Heart left ventricle (tissue), 16 donors: ENCODE measurements at places on chromosomes 3 and 15.

GRCh38 chr15:78396976-78397375 lies 41.0 kb upstream of the IREB2 start:
- DNase-seq: peak; percentile 36

DNA sequence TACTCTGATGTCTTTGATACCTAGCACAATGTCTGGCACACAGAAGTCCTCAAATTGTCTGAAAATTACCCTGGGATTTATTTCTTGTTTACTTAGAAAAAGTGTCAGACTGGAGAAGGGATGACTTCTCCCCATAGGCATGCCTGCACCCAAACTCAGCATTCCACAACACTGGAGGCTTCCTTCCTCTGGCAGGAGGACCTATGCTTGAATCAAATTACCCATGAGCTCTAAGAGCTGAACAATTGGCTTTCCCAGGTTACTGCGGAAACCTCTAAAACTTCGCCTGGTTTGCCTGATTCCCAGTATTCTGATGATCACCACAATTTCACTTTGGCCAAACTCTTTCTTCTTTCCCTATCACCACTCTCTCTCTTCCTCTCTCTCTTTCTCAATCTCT lies 217.4 kb downstream of the DIPK2A start:
- DNase-seq: no peak

DNA sequence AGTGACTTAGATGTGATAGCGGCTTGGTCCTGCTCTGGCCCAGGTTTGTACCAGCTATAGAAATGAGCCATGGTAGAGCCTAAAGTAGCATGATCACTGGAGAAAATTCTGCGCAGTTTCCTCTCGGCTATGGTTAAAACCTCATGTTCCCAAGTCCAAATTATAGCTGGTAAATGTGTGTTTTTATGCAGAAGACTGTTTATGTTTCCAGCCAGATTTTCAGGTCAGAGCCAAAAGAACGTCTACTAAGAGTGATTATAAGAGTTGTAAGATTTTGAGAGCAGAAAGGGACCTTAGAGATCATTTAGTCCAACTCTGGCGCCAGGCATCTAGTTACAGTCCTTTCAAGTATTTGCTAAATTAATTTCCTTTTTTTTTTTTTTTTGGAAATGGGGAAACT lies 333.7 kb downstream of the LPP start:
- DNase-seq: no peak

DNA sequence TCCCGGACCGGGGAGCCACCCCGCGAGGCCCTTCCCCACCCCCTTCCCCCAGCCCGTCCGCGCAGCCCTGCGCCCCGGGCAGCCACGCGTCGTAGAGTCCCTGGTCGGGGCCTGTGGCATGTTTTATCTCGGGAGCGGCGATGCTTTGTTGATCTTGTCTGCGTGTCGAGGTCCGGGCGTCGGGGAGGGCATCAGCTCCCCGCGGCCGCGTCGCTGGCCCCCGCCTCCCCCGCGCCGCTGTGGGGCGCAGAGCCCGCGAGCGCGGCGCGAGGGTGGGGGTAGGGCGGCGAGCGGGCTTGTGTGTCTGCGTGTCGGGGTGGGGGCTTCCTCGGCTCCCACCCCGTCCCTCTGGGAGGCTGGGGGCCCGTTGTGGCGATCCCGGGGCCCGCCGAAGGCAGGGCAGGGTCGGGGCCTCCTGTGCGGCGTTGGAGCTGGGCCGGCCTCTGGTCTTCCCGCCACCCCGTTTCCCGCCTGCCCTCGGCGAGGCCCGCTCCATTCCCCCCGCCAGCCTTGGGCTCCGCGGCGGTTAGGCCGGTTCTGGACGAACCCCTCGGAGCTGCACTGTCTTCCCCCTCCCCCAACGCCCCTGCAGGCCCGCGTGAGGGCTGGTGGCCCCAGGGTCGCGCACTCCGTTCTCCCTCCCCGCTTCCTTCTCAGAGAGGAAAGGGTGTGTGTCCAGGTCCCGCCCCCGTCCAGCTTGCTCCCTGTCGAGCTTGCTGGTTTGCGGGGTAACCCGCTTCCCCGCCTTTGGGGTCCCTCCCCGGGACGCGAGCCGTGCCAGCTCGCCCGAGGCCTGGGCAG lies 695 bp downstream of the GMPS start:
- DNase-seq: peak; percentile 65

DNA sequence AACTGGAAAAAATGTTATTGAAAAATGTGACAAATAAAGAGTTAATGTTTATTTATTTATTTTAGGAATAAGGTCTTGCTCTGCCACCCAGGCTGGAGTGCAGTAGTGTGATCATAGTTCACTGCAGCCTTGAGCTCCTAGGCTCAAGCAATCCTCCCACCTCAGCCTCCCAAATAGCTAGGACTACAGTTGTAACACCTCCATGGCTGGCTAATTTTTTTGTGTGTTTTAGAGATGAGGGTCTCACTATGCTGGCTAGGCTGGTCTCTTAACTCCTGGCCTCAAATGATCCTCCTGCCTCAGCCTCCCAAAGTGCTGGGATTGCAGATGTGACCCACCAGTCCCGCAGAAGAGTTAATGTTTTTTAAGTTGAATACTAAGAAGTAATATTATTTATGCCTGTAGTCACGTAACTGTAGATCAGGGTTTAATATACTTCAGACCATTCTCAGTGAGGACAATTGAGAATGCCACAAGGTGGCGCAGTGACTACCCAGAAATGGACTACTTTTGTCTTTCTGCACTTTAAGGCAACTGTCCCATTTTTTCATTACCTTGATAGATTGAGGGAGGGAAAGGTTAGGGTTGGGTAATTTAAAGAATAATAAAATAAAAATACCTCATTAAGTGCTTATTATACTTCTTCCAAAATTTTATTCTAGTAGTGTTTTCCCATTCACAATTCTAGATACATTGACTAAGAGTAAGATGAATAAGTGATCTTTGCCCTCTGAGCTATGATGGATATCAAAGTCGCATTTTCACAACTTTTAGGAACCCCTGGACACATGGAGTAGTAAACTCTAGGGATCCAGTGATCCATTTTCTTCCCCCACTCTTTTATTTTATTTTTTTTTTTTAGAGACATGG lies 6.0 kb downstream of the MUC13 start:
- DNase-seq: peak; percentile 60

DNA sequence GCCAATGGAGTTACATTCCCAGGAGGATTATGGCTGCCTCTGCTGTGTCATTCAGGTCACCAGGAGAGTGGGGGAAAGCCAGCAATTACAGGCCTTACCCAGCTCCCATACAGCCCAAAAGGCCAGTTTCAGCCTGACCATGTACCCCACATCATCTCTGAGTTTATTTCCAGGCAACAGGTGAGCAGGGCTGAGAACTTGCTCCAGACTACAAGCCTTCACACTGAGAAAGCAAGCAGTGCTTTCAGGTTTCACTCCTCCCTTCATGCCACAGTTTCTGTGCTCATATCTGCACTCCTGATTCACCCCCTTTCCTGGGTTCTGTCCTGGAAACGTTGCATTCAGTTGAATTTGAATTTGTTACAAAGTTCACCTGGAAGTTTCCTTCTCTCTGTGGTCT lies 68.1 kb upstream of the ABI3BP start:
- DNase-seq: no peak

DNA sequence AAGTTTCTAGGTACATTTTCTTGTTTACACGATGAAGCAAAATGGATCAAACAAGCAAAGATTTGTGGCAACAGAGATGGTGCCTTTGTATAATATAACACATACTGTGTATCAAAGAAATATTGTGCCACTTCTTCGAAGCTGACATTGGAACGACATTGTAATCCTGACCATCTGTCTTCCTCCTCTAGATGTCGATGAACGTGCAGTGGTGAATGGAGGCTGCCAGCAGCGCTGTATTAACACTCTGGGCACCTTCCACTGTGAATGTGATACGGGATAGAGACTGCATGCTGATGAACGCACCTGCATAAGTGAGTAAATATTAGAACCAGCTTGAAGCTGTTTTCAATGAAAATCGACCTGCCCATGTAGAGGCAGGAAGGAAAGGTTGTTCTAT lies 613.3 kb upstream of the GOLIM4 start:
- no peak for DNase-seq

DNA sequence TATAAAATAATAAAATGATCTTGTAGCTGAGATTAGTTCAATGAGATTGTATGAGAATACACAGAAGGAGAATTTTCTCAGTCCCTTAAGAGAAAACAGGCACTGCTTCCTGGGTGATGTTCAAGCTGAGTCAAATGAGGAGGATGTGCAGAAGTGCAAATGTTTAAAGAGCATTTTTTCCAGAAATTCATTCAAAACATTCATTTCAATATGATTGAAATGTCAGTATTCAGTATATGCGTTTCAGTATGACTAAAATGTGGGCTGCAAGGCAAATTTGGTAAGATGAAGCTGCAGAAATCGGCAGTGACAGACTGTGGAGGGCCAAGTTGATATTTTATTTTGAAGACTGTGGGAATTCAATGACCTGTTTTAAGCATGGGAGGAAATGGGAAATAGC lies 19.3 kb upstream of the PYDC2 start:
- no peak for DNase-seq

GRCh38 chr3:157738441-157738840 lies 235.2 kb upstream of the VEPH1 start:
- DNase-seq: no peak

DNA sequence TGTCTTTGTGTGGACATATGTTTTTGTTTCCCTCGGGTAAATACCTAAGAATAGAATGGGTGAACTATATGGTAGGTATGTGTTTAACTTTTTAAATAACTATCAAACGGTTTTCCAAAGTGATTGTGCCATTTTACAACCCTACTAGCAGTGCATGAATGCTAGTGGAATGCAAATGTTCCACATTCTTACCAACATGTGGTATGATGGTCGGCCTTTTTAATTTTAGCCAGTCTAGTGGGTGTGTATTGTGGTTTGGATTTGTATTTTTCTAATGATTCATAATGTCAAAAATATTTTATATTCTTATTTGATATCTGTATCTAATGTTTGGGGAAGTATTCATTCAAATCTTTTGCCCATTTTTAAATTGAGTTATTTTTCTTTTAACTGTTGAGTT lies 68.2 kb upstream of the SMAD3 start:
- no peak for DNase-seq

- DNase-seq: no peak
Observed at GRCh38 chr3:13200465-13200864, 127.2 kb upstream of the IQSEC1 start.

GRCh38 chr15:39099524-39099923 lies 481.4 kb upstream of the THBS1 start:
- no peak for DNase-seq

- no peak for DNase-seq
Observed at GRCh38 chr15:86968244-86968643, 888.6 kb downstream of the AGBL1 start.

- DNase-seq: no peak
Observed at GRCh38 chr15:61915640-61916039, 144.6 kb downstream of the VPS13C start.

- DNase-seq: no peak
Observed at GRCh38 chr15:80749589-80749988, 29.6 kb upstream of the CEMIP start.

GRCh38 chr3:194976049-194976451 lies 290.4 kb downstream of the FAM43A start:
- DNase-seq: no peak

GRCh38 chr3:135271177-135272025 lies 476.3 kb downstream of the EPHB1 start:
- DNase-seq: no peak

- DNase-seq: no peak
Observed at GRCh38 chr3:22013641-22014040, 262.6 kb upstream of the ZNF385D start.

DNA sequence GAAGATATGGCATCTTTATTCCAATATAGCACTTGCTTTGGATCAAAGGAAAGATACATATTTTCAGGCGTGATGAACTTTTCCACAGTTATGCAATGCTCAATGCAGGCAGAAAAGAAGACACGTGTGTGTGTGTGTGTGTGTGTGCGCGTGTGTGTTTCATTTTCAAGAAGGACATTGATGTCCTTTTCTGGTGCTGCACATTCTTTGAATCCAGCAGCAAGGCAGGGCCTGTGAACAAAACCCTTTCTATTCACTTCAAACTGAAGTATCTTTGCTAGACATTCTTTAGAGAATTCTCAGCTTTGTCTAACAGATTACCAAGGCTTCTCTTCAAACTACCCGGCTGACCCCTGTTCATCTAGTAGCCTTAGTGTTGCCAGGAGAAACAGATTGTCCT lies 124.6 kb downstream of the CD47 start:
- DNase-seq: no peak

DNA sequence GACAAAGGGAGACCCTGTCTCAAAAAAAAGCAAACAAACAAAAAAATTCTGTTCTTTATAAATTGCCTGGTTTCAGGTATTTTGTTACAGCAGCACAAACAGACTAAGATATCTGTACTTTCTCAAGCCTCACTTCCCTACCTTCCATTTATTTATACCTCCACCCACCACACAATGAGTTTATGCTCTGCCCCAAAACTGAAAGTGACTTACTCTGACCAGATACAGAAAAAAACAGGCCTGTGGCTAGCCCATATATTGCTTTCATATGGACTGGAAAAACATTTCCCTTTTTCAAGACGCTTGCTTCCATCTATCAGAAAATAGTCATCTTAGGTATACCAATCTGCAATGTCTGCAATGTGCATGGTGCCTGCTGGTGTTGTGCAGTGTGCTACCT lies 8.7 kb upstream of the GPD1L start:
- DNase-seq: no peak

DNA sequence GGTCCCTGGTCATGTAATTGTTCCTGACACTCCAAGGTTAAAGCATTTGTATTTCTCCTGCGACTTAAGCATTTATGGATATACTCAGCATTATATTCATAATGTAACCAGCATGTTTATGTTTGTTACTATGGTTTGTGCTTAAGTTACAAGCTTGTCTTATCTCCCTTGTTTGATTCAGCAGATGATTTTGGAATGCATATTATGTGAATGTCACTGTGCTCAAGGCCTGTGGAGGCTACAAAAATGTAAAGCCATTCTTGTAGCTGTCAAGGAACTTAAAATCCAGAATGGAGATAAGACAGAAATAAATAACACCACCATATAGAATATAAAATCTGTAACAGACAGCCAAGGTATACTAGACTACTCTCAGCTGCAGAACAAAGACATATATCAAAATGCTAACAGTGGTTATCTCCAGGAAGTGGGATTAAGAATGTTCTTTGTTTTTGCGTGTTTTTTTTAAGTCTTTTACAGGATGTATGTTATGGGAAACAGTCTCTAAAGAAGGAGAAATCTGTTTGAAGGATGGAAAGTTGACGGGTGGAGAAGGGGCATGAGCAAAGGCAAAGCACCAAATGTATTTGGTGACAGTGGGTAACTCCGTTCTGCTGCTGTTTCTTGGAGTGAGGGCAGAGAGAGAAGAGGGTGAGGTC lies 61.4 kb downstream of the IGF2BP2 start:
- DNase-seq: no peak
